GM12878 (cell line): ENCODE measurements at places on chromosomes 7 and 10.

DNA sequence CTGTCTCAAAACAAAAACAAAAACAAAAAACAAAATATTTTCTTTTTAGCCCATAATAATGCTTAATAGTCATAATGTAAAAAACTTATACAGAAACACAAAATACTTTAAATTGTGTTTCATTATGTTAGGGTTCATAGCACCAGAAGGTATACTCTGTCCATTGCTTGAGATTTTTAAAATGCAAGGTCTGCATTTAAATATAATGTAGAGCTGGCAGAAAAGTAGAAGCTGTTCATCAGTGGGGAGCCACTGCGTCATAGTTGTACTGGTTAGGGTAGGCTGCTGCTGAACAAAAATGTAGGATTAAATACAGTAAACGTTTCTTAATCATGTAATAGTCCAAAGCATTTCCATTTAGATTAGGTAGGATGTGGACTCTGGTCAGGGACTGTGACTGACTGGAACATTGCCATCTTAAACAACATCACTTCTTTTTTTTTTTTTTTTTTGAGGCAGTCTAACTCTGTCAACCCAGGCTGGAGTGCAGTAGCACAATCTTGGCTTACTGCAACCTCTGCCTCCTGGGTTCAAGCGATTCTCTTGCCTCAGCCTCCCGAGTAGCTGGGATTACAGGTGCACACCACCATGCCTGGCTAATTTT, 85.2 kb downstream of the ANKIB1 start:
- no peak for DNase-seq

DNA sequence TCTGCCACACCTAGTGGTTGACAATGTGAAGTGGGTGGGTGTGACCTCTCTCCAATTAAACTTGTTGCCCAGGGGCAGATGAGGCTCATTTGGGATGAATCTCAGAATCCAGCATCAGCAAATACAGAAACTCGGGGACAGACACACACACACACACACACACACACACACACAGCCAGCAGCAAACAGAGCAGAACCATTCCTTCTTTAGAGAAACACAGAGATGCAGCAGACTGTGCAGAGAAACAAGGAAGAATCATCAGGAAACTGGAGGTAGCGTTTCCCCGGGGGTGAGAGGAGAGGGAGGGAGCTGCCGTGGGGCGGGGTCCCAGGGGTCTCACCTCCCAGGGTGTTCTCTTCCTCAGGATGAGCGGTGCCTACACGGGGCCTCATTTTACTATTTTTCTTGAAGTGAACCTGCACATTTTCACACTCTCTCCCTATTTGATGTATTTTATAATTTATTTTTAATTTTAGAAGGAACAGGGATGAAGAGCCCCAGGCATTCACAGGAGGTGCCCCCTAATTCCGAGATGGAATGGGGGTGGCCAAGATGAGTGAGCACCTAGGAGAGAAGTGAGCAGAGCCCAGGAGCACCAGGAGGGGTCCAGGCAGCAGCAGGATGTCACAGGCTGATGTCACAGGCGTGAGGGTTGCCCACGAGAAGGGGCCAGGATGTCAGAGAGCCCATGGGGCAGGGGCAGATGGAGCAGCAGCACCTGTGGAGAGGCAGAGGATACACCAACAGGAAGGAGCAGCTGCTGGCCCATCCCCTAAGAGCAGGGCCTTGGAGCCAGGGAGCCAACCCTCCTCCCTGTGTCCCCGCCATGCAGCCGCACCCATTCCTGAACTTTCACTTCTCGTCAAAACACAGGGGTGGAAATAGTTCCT, 85.3 kb upstream of the PPP2R2D start:
- no peak for DNase-seq

DNA sequence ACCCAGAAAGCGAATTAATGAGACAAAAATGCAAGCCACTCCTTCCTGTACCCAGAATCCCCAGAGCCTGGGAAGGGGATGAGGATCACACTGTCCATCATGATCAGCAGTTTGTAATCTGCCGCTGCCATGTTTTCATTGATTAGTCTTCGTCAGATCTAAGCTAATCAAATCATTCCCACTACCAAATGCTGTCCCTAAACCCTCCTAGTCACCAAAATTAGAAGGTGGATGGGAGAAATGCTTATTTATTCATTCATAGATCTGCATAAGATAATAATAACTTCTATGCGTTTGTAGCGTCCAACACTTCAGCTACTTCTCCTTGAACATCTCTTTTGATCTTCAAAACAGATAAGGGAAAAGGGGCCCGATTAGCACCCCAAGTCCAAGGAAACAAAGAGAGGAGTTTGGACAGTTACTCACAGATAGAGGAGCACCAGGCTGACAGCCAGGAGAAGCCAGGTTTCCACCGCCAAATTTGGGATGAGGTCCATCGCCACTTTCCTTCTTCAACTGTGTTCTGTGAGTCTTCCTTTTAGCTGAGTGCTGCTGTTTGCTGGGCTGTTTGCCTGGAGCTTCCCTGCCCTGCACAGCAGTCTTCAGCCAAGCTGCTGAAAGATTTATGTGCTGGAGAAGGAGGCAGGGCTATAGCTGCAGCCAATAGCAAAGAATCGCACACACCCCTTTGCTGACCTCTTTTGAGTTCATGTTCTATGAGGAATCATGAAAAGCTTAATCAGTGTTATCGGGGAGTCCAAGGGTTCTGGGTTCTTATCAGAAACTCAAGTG, at the start of gene CYP3A5:
TSS of gene CYP3A5 (minus strand) at position 597 of the 792 bp plus-strand sequence. CDS start at position 497, 100 bp downstream.
- no peak for DNase-seq

GRCh38 chr7:111029574-111030251, 61.2 kb upstream of the LRRN3 start:
- DNase-seq: peak; percentile 13

DNA sequence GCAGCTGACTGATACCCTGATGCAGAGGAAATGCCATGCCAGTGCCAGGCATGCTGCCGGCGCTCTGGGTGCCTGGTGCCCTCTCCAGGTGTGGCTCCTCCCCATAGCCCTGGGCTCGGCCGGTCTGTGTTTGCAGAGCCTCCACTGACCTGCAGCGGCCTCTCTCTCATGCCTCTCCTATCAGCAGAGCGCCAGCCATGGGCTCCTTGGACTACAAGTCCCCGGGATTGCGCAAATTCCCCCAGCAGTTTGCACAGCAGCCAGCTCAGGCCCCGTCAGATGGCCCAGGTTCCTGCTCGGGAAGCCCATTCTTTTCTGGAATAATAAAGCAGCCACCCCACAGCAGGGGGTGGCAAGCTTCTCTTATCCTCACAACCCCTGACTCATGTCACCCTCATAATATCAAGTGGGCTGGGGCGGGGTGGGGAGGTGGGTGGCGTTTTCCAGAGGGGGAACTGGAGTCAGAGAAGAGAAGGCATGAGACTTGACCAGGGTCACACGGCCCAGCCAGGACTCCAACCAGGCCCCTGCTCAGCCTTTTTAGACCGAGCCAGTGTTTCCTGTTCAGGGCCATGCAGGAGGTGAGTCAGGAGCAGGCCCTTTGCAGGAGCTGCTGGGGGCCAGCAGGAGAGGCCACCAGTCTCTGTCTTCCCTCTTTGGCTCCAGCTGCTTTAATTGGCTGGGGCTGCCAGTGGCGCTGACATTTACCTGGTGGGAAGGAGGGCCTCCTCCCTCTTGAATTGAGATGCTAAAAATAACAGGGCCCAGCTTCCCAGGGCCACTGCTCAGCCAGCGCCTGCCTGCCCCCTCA, 58.6 kb downstream of the ZMIZ1 start:
- no peak for DNase-seq

- no peak for DNase-seq
Observed at GRCh38 chr7:138661069-138661635, 40.0 kb downstream of the SVOPL start.

DNA sequence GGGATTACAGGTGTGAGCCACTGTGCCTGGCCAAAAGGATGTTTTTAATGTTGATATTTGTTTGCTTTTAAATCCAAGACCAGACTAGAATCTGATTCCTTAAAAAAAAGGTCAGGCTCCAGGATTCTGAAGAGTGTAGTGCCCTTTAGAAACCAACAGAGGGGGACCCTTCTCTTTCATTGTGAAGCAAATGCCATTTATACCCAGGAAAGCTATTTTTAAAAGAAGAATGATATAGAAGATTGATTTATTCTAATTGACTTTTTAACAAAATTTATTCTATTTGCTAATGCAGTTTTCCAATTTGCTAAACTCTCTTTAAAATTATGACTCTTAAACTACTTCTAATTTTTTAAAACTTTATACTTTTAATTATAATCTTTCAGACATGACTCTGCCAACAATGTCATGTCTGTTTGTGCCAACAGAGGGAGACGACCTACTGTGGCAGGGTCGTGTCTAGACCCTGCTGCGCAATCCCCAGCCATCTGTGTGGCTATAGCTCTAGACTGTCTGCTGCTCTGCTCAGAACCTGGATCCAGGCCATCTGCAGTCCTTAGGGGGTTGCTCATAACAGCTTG, 201.0 kb upstream of the IMMP2L start:
- no peak for DNase-seq

DNA sequence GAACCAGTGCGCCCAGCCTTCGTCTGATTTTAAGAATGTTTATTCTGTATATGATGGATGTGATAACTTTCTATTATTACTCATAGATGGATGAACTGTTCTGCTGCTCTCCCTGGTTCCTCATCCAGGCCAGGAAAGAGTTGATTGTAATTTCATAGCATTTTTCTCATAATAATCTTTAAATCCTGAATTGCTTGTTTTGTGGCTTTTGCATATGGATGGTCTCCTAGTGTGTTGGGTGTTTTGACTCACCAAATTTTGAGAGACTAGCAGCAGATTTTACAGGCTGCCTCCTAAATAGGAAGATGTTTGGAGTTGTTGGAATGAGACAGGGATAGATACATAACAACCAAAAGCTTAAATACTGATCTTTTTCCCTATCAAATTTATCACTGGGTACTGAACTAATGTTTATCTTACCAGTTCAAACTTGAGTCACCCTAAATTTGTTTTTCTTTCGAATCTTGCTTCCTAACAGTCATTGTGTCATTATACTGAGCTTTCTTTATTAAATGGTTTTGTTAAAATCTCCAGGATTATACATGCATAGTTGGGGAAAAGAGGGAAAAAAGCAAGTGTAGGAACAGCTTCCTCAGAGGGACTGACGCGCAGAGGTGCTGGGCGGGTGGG, 106.0 kb upstream of the GATA3 start:
- no peak for DNase-seq

- DNase-seq: no peak
Observed at GRCh38 chr10:133394801-133395221, 854 bp downstream of the MTG1 start.

GRCh38 chr7:150958597-150958996, 19.5 kb downstream of the KCNH2 start:
- no peak for DNase-seq
